Nephron progenitor cell (in vitro differentiated cells): ENCODE measurements at places on chromosomes 1 and 21.
A peak's percentile ranks its signal among the peaks of the same experiment; 100 is the strongest.

- no peak for DNase-seq
Observed at GRCh38 chr1:211891708-211892107, 61.1 kb upstream of the LPGAT1 start.

GRCh38 chr1:233240829-233241682 is 54.5 kb downstream of the PCNX2 start:
- DNase-seq, result peak; percentile 67

- DNase-seq, result peak; percentile 66
Observed at GRCh38 chr1:1407636-1408318, 684 bp upstream of the MRPL20 start.

GRCh38 chr1:66223681-66224080 is 310.3 kb upstream of the SGIP1 start:
- DNase-seq, result no peak

- DNase-seq, result no peak
Observed at GRCh38 chr1:107051266-107051665, 5.2 kb upstream of the PRMT6 start.

- DNase-seq, result peak; percentile 50
Observed at GRCh38 chr1:16017461-16018303, at the start of gene HSPB7. HSPB7 (minus strand) TSS chr1:16018043; CDS start chr1:16017963, 80 bp downstream.

- DNase-seq, result no peak
Observed at GRCh38 chr1:26785611-26786436, 1.9 kb upstream of the PIGV start.

- no peak for DNase-seq
Observed at GRCh38 chr1:17907999-17908398, 152.9 kb downstream of the ACTL8 start.

GRCh38 chr1:59180735-59181134 is 116.2 kb upstream of the FGGY start:
- DNase-seq, result no peak

DNA sequence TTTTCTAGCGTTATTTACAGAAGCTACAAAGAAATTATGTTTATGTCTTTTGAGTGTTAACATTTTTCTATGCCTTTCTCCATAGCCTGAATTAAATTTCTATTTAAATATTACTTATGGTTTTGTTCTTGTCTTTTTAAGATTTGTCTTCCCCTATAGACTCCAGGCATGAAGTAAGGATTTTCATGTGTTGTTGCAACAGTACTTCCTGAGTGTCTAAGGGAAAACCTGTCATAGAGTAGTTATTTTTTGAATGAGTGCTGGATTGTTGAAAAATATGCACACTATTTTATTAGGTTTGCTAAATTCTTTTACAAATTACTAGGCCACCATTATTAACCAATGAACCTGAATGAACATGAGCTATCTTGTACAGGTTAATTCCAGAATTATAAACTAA is 27.1 kb downstream of the SAMSN1 start:
- no peak for DNase-seq

- no peak for DNase-seq
Observed at GRCh38 chr21:31977816-31978215, 105.0 kb downstream of the HUNK start.

DNA sequence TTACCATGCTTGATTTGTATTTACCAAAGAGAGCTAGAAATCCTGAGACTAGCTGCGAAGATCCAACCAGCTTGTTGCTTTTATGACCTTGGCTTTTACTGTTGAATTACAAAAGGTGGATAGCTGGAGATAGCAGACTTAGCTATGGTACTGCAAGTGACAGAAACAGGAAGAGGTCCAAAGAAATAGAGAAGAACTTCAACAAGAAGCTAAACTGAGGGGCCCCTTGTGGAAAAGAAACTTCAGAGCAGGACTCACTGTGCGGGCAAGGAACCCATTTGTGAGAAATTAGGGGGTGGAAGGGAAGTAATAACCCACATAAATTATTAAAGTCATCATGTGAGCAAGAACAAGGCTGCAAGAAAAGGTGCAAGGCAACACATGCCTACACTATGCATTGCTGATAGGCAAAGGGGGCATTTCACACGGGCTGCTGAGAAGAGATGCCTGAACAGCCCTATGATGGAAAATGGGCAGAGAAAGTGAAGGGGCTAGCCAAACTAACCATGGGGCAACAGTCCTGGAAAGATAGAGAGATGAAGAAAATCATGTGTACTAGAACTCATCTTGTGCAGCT is 116.6 kb upstream of the PRDX6 start:
- no peak for DNase-seq

- DNase-seq, result no peak
Observed at GRCh38 chr1:36607263-36607651, 124.5 kb upstream of the CSF3R start.

GRCh38 chr1:201707656-201708055 is 121.3 kb upstream of the IPO9 start:
- no peak for DNase-seq

GRCh38 chr1:158084336-158084735 is 90.9 kb downstream of the KIRREL1 start:
- DNase-seq, result no peak

- no peak for DNase-seq
Observed at GRCh38 chr1:103112546-103112945, 4.2 kb upstream of the COL11A1 start.

GRCh38 chr1:198019126-198019525 is 102.0 kb downstream of the LHX9 start:
- no peak for DNase-seq

DNA sequence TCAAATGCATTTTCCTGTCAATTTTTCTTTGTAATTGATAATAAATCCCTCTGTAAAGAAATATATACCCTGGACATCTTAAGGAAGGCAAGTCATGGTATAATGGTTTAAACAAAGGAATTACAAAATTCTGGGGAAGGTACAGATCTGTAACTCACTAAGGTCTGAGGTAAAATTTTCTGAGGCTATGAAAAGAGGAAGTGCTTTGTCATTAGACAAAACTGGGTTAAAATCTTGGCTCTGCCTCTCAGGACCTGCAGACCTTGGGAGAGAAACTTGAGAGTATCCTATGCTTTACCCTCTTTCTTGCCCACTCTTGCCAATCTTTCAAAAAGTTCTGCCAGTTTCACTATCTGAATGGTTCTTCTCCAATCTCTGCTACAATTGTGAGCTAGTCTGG is 26.8 kb upstream of the BEND5 start:
- DNase-seq, result no peak

GRCh38 chr1:213649373-213649772 is 338.4 kb upstream of the PROX1 start:
- no peak for DNase-seq

DNA sequence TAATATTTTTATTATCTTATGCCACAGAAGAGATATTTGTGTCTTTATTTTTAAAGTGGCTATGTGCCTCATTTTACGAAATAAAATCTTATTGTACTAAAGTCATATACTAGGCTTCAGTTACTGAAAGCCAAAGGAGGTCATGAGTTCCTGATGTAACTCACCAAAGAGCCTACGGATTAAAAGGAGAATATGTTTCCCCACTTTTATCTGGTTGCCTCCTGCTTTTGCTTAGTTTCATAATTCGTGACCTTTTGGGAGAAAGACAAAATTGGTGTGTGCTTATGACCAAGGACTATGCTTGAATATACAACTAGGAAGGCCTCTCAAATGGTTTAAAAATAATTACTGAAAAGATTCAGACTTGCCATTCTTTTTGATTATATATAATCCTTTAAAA is 18.2 kb upstream of the AHCTF1 start:
- DNase-seq, result no peak

- no peak for DNase-seq
Observed at GRCh38 chr1:75785320-75785982, 605 bp upstream of the RABGGTB start.

DNA sequence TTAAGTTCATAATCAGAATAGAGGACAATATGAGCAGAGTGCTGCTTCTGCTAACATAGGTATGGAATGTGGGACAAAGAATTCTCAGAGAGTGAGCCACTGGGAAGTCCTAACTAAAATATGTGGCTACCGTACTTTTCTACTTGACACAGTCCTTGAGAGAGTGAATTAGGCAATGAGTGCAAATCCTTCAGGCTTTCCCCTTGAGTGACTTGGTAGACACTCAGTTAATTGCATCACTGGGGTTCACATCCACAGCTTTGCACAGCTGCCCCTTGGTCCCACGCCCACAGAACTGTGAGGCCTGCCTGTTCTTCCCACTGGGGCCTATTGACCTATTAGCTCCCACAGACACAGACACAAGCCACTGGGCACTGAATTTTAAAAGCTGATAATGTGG is 40.5 kb upstream of the PAXBP1 start:
- no peak for DNase-seq

- DNase-seq, result no peak
Observed at GRCh38 chr1:236681219-236681618, 5.1 kb upstream of the ACTN2 start.

GRCh38 chr21:30234643-30235042 is 18.7 kb upstream of the CLDN8 start:
- no peak for DNase-seq

GRCh38 chr1:109134423-109134822 is 20.5 kb downstream of the ELAPOR1 start:
- no peak for DNase-seq

- no peak for DNase-seq
Observed at GRCh38 chr1:236800002-236800620, 5.0 kb downstream of the MTR start.

GRCh38 chr1:212612041-212612961 is 3.7 kb downstream of the ATF3 start:
- no peak for DNase-seq

GRCh38 chr1:72483846-72484357 is 201.6 kb upstream of the NEGR1 start:
- no peak for DNase-seq

DNA sequence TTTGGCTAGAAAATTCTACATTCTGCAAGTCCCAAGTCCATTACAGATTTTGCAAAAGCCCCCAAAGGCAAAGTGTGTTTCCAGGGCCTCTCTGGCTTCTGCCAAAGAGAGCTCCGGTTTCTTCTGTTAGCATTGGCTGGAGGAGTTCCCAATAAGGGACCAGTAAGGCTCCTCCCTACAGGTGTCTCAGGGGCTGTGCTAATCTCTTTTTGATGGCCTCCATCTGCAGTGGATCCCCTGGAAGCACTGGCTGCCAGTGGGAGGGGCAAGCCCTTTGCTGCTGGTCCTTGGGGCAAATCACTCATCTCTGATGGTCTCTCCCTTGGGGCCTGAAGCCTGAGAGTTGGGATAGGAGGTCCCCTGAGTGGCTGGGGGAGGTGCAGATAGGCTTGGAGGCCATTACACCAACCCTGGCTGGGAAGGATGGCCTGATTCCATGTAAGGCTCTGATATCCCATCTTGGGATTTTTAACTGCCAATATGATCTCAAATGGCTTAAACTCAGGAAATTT is 89.1 kb upstream of the USP24 start:
- DNase-seq, result peak; percentile 7

GRCh38 chr1:156091610-156092009 is 9.3 kb upstream of the MEX3A start:
- DNase-seq, result no peak

DNA sequence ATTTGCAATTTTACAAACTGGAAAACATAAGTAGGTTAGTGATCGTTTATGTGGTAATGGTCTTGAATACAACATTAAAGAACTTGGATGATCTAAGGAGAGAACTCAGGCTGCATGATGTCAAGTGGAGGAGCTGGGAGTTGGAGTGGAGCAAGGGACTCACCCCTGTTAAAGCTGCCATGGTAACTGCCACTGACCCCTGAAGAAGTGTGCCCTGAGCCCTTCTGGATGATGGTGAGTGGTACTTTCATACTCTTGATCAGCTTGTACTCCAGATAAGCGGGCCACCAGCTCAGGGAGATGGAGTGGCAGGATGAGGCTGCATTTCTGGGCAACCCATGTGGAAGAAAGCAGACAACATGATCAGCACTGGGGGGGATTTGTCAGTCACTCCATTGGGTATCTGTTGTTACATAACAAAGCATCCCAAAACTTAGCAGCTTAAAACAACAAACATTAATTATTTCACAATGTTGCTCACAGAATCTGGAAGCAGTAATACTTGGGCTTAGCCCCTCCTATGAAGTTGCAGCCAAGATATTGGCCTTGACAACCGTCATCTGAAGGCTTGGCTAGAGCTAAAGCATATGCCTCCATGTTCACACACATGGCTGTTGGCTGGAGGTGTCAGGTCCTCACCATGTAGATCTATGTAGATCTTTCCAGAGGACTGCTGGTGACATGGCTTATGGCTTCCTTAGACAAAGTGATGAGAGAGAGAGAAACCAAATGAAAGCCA is 213.8 kb downstream of the DUSP10 start:
- DNase-seq, result no peak

GRCh38 chr1:41344708-41345159 is 16.5 kb upstream of the FOXO6 start:
- no peak for DNase-seq

DNA sequence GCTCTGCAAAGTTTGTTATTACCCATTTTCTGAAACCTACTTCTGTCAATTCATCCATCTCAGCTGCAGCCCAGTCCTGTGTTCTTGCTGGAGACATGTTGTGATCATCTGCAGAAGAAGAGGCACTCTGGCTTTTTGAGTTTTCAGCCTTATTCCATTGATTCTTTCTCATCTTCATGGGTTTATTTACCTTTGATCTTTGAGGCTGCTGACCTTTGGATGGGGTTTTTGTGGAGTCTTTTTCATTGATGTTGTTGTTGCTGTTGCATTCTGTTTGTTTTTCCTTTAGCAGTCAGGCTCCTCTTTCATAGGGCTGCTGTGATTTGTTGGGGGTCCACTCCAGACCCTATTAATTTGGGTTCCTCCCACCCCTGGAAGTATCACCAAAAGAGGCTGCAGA is 164.3 kb downstream of the FCRL5 start:
- no peak for DNase-seq

DNA sequence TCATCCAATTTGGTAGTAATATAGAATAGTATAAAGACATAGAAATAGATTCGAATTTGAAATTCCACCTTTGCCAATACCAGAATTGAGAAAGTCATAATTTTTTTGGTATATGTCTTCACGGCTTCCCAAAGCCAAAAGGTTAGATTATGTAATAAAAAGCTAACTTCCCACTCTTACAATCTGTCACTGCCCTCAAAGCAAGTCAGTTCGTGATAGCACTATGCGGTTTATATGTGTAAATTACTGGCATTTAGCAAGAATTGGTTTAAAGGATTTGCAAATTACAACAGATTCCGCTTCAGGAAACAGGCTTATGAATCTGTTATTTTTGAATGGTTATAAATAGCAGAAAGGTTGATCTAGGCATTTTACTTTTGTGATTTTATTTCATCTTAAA is 679.4 kb upstream of the ADGRL2 start:
- no peak for DNase-seq
